A549 treated with Hydrocortisone at 1 μM for 4 hours (cell line): ENCODE measurements at places on chromosomes 3 and 15. TPM values are rescaled to one million over a fixed set of nuclear protein-coding genes. Genes with fewer than 3 reads are reported as not detected.

The RASGRF1 gene
- total RNA-seq, result 0.17 to 0.43 TPM (median 0.34 TPM) in 5 replicates

The SPINK8 gene
- not detected in 5 replicates for total RNA-seq

The FOXB1 gene
- not detected in 5 replicates for total RNA-seq

The ADAMTS17 gene
- 0.06 to 0.15 TPM (median 0.09 TPM) in 4 of 5 replicates, not detected in the other for total RNA-seq

The CACNA1D gene
- 0.47 to 1.3 TPM (median 0.83 TPM) in 5 replicates for total RNA-seq

The ZIC1 gene
- total RNA-seq, result 0.01 to 0.18 TPM (median 0.10 TPM) in 3 of 5 replicates, not detected in the others

The AGTR1 gene
- total RNA-seq, result 0.32 to 0.77 TPM (median 0.59 TPM) in 5 replicates

The CD200 gene
- total RNA-seq, result not detected in 5 replicates

The PPM1L gene
- total RNA-seq, result 0.37 to 0.91 TPM (median 0.56 TPM) in 5 replicates

The CLDN16 gene
- total RNA-seq, result 0.03 to 0.14 TPM (median 0.08 TPM) in 3 of 5 replicates, not detected in the others

The ISY1 gene
- 21.0 to 22.9 TPM (median 21.7 TPM) in 5 replicates for total RNA-seq

The VGLL3 gene
- total RNA-seq, result 5.2 to 12.1 TPM (median 8.7 TPM) in 5 replicates

The ZBED2 gene
- 0.13 to 0.22 TPM (median 0.20 TPM) in 5 replicates for total RNA-seq

The LRRIQ4 gene
- total RNA-seq, result not detected in 5 replicates

The GNB4 gene
- total RNA-seq, result 11.0 to 18.4 TPM (median 16.6 TPM) in 5 replicates

The CCNDBP1 gene
- 25.9 to 28.5 TPM (median 26.4 TPM) in 5 replicates for total RNA-seq

The TGM5 gene
- not detected in 5 replicates for total RNA-seq

The GRAMD2A gene
- total RNA-seq, result 0.07 to 0.31 TPM (median 0.16 TPM) in 5 replicates

The SUSD5 gene
- total RNA-seq, result 2.7 to 5.1 TPM (median 3.4 TPM) in 5 replicates

The TUSC7 gene
- total RNA-seq, result not detected in 5 replicates

The C3orf33 gene
- total RNA-seq, result 5.6 to 6.9 TPM (median 6.3 TPM) in 5 replicates

The LYZL4 gene
- not detected in 5 replicates for total RNA-seq

The C3orf22 gene
- not detected in 5 replicates for total RNA-seq

The MINDY4B gene
- total RNA-seq, result not detected in 5 replicates

The ATP8B4 gene
- total RNA-seq, result 0.80 to 1.1 TPM (median 0.99 TPM) in 5 replicates

The EXD1 gene
- 0.06 to 0.22 TPM in 2 of 5 replicates, not detected in the others for total RNA-seq

The KIF7 gene
- 3.9 to 5.1 TPM (median 4.1 TPM) in 5 replicates for total RNA-seq

The MYEF2 gene
- 13.0 to 17.3 TPM (median 15.4 TPM) in 5 replicates for total RNA-seq

The LRIG1 gene
- 3.5 to 7.4 TPM (median 4.5 TPM) in 5 replicates for total RNA-seq

The SNX22 gene
- total RNA-seq, result 0.75 to 1.3 TPM (median 1.3 TPM) in 5 replicates

The PODXL2 gene
- total RNA-seq, result 8.6 to 11.0 TPM (median 9.2 TPM) in 5 replicates

The SHISA5 gene
- 104 to 131 TPM (median 126 TPM) in 5 replicates for total RNA-seq

The GPR62 gene
- not detected in 5 replicates for total RNA-seq

The PTH1R gene
- total RNA-seq, result 0.85 to 1.3 TPM (median 1.2 TPM) in 5 replicates

The MON1A gene
- total RNA-seq, result 6.3 to 9.9 TPM (median 8.1 TPM) in 5 replicates

The ZNF620 gene
- total RNA-seq, result 1.3 to 1.9 TPM (median 1.7 TPM) in 5 replicates

The PARP3 gene
- 8.0 to 11.1 TPM (median 9.0 TPM) in 5 replicates for total RNA-seq

The RTP1 gene
- total RNA-seq, result not detected in 5 replicates

The CCR3 gene
- total RNA-seq, result not detected in 5 replicates

The IL20RB gene
- total RNA-seq, result 0.67 to 1.6 TPM (median 0.97 TPM) in 5 replicates

The MYL3 gene
- total RNA-seq, result 0.14 to 0.21 TPM (median 0.17 TPM) in 4 of 5 replicates, not detected in the other

The GOLGA8G gene
- not detected in 5 replicates for total RNA-seq

The MED12L gene
- 0.31 to 0.45 TPM (median 0.37 TPM) in 5 replicates for total RNA-seq

The RAP2B gene
- total RNA-seq, result 7.6 to 8.4 TPM (median 7.7 TPM) in 5 replicates

The ZCWPW2 gene
- total RNA-seq, result 0.25 TPM in 1 of 5 replicates, not detected in the others
